Stimulated activated CD8-positive, alpha-beta memory T cell treated with anti-CD3 and anti-CD28 coated beads, Interleukin-2, amount 100 ng/mL, for 1 hour (primary cell): ENCODE measurements at places on chromosomes 2 and 18.

DNA sequence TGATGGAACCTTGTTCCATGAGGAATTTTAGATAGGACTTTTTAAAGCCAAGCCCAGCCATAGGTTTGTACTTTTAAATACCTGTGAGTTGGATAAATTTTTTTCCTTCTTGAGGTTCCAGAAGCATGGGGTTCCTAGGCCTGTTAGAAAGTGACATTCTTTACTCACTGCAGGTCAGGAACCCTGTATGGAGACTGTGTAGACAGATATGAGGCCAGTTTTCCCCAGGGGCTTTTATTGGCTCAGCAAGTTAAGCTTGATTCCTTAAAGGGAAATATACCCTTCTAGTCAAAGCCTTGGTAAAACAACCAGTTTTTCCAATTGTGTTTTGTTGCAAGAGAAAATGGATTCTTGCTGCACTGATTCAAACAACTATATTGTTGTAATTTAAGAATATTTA lies 38.4 kb upstream of the GMCL1 start:
- DNase-seq, result no peak

- DNase-seq, result no peak
These were observed 294.1 kb downstream of the KCNS3 start for GRCh38 chr2:18172607-18173006.

DNA sequence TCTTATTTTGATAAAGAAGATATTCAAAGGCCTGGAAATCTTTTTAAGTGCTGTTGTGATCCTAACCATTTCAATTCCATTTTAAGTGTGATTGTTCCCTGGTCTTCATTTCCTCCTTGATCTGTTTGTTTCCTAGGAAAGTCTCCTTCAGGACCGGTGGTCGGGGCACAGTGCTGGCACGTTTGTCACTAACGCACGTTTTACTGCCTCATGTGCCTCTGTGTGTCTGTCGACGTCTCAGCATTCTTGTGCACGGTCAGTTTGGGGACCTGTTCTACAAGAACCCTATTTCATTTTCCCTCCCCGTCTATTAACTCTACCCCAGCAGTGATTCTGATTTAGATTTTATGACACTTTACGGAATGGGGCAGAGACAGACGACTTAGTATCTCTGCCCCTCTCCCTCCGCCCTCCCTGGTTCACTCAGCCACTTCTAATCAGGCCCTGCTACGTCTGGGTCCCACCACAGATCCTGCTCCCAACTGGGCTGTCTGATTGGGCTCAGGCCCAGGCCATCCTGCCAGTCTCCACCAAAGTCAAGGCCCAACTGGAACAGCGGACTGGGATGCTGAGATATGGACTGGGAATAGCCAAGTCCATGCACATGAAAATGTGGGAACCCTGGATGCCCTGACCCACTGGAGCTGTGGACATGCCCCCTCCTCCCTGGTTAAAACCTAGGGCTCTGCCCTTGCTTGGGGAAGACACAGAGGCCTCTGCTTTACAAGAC lies 95.6 kb downstream of the TWIST2 start:
- no peak for DNase-seq

- DNase-seq, result no peak
These were observed 19.2 kb upstream of the NMS start for GRCh38 chr2:100451092-100451491.

DNA sequence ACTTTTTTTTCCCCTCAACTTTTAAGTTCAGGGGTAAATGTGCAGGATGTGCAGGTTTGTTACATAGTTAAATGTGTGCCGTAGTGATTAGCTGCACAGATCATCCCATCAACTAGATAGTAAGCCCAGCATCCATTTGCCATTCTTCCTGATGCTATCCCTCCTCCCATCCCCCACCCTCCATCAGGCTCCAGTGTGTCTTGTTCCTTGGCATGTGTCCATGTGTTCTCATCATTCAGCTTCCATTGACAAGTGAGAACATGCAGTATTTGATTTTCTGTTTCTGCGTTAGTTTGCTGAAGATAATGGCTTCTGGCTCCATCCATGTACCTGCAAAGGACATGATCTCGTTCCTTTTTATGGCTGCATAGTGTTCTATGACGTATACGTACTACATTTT lies 47.2 kb upstream of the STON1 start:
- DNase-seq, result no peak

DNA sequence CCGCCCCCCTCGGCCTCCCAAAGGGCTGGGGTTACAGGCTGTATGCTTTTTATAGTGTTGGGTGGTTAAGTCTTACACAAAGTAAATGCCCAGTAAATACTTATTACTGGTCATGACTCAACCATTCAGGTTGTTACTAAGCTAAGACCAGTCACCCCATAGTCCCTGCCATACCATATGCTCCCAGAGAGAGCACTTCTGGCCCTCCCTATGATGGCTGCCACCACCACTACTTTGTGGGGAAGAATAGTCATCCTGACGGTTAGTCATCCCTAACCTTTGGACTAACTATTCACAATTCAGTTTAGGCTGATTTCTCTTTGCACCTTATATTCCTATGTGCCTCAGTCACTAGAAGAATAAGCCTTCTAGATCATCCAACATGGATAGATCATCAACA lies 42.0 kb upstream of the MSH2 start:
- DNase-seq, result no peak

DNA sequence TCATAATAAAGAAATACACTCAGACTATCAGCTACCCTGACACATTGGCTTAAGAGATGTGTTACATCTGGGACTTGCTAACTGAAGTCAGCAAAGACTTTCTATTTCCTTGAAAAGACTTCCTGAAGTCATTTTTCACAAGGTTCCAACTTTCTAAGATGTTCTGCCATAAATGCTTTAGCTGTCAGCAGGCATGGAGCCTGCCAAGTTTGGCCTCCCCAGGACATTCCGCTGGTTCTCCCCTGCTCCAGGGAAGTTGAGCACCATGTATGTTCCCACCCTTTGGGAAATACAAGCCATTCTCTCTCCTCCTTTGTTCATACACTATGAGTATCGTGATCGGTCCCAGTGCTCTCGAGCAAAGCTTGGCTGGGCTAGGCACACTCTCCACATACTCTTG lies 202.7 kb upstream of the CCDC68 start:
- DNase-seq, result no peak

DNA sequence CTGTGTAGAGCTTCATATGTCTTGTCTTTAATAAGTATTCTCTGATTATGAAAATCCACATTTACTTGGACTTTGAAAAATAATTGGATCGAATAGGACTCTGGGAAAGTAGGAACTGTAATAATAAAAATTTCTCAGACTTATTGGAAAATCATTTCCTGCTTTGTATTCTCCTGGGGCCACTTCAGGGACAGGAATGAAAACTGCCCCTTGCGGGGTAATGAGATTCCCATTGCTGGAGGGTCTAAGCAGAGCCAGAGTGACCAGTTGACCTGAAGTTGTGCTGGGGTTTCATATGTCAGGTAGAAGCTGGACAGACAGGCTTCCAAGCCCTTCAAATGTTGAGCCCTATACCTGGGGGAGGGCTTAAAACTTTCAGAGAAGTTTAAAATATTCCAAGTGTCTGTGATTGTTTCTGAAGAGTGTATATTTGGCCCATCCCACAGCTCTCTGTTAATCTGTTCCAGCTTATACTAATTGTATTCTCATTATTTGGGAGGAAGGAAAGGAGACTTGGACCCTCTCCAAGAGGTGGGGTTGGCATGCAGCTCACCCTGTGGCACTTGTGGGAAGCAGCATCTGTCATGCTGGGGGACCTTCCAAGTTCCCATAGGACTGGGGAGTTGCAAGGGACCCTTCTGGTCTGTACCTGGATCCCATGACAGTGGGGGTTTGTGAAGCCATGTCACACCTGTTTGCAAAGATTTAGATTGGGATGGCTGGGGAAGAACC lies 268.7 kb upstream of the ATP5MC3 start:
- DNase-seq, result no peak

- no peak for DNase-seq
These were observed 5.3 kb downstream of the MLPH start for GRCh38 chr2:237492137-237492890.

DNA sequence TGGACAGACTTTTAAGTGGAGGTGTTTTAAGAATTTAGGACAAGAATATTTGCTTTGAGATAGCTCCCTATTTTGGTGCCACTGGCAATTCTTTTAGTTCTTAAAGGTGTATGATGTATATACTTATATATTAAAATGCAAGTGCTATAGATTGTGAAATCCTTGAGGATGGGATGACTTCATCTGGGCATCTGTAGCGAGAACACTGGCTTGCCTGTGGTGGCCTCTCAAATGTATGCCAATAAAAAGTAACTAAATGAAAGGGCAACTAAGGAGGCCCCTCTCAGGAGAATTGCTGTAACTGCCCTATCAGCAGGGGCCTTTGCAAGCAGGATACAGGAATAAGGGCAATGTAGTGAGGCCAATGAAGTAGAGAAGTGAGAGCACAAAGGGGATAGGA lies 2.6 kb upstream of the THUMPD2 start:
- DNase-seq, result no peak

- no peak for DNase-seq
These were observed 1.0 kb downstream of the IMPACT start for GRCh38 chr18:24427484-24427883.

GRCh38 chr2:24850944-24851343 lies 57.7 kb downstream of the CENPO start:
- no peak for DNase-seq

DNA sequence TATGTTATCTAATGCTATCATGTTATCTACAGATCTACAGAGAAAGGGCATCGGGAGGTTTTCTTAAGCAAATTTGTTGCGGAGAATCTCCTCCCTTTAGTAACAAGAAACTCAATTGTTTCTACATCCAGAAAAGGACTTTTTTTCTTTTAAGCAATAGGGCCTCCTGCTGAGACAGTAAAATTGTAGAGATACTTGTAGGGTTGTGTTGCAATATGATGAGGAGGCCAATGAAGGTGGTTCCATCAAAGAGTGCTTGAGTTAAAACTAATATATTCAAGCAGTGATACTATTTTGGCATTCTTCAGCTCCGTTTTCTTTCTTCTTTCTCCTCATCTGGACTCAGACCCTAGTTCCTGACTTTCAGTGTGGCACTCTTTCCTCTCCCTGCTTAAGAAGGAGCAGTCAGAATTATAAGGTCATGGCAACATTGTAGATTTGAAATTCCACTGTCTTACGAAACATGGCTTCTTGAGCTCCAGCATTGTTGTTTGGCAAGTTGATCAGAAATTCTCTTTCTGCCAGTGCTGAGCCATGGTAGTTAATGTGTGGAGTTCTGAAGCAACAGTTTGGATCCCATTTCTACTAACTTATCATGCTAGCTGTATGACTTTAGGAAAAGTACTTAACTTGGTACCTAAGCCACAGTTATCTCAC lies 202.0 kb upstream of the SLC14A2 start:
- DNase-seq, result no peak

DNA sequence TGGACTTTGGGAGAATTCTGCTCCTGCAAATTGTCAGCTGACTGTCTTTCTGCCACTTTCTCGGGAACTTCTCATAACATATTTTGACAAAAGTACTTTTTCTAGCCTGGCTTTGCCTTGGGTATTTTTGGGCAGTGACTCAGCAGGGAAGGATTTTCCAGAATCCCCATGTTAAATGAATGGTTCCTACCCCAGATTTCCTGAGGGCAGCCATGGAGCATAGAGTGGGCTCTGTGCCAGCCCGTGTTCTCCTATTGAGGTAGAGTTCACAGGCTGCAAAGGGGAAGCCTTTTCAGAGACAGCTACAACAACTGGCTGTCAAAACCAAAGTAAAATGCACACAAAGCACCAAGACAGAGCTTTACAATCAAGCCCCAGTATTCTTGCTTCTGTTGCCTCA lies 59.8 kb downstream of the BMP10 start:
- no peak for DNase-seq

- DNase-seq, result no peak
These were observed 6.8 kb downstream of the PECR start for GRCh38 chr2:216074794-216075193.

DNA sequence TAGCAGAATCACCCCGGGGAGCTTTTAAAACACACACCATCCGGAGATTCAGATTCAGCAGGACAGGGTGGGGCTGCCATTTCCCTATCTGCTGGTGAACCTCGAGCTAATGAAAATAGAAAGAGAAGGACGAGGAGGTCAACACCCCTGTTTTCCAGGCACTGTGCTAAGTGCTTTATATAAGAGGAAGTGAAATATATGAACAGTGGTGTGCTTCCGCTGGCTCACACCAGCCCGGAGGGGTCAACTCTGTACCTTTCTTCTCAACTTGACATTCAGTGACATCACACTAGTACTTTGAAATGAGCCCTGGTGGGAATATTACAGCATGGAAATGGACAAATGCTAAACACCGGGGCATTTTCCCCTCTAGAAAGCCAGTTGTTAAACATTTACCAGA lies 108.3 kb upstream of the LTBP1 start:
- no peak for DNase-seq

- no peak for DNase-seq
These were observed 737 bp upstream of the CYB5A start for GRCh38 chr18:74292541-74292858.

DNA sequence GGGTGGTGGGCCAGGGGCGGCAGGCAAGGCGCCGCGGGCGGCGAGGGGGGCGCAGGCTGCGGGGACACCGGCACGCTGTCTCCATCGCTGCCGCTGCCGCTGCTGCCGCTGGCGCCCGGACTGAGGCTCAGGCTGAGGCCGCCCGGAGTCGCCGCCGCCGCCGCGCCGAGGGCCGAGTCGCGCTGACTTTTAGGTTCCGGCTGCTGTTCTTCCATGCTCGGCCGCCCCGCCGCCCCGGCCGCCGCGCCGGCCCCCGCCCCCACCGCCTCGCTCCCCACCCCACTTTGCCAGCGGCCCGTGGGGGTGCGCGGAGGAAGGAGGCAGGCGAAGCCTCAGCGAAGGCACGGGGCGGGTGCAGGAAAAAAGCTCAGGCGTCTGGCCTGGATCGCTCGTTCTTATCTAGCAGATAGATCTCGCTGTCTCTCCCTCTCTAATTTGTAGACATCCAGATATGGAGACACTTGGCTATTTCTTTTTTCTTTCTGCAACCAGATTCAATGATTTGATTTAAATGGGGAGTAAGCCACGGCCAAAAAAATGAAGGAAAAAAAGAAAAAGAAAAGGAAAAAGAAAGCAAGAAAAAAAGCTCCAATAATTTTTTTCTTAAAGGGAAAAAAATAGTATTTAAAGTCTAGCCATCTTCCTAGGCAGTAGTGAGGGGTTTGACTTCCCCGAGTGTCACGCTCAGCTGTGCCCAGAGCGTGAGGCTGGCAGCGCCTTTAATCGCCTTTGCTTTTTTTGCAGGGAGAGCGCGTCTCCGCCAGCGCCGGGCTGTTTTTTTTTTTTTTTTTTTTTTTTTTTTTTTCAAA lies at the start of gene EN1:
Gene EN1 (minus strand): TSS at position 696 of the 809 bp plus-strand sequence. CDS start 481 bp downstream, at position 215.
- no peak for DNase-seq
